ENCODE measurements at places on chromosomes 11 and 22. TPM values are rescaled to one million over a fixed set of nuclear protein-coding genes. Genes with fewer than 3 reads are reported as not detected.

Gene TUB
- total RNA-seq: 0.09 TPM

Gene RHBDD3
- 40.5 TPM for total RNA-seq

Gene NECTIN1
- total RNA-seq: 0.98 TPM

Gene MMP27
- total RNA-seq: not detected

Gene ELF5
- not detected for total RNA-seq

Gene CRY2
- 23.3 TPM for total RNA-seq

Gene FGF19
- not detected for total RNA-seq

Gene B4GALNT4
- total RNA-seq: 0.32 TPM

Gene ARHGAP42
- 0.61 TPM for total RNA-seq

Gene CNIH2
- 1.1 TPM for total RNA-seq

Gene CTSW
- total RNA-seq: 268 TPM

Gene IRAG1
- total RNA-seq: not detected

Gene GGTLC2
- not detected for total RNA-seq

Gene CHRDL2
- not detected for total RNA-seq

Gene PLA2G3
- not detected for total RNA-seq

Gene OR56B1
- total RNA-seq: 0.28 TPM

Gene LYVE1
- total RNA-seq: not detected

Gene TIGD3
- 1.1 TPM for total RNA-seq

Gene ELFN2
- total RNA-seq: 0.07 TPM

Gene ZNF280B
- total RNA-seq: 2.4 TPM

Gene TIMM10B
- total RNA-seq: 29.2 TPM

Gene DLG2
- total RNA-seq: 2.1 TPM

Gene SAA2
- total RNA-seq: not detected

Gene SCGB1D2
- total RNA-seq: not detected

Gene RAB38
- 2.2 TPM for total RNA-seq

Gene GRAMD4
- total RNA-seq: 44.6 TPM

Gene HOATZ
- not detected for total RNA-seq

Gene TMPRSS5
- 0.61 TPM for total RNA-seq
